ENCODE measurements at places on chromosomes 3 and 15. TPM values are rescaled to one million over a fixed set of nuclear protein-coding genes. Genes with fewer than 3 reads are reported as not detected.
A peak's percentile ranks its signal among the peaks of the same experiment; 100 is the strongest.

PLA2G4E gene
- total RNA-seq = not detected

TUSC7 gene
- not detected for total RNA-seq

P2RY14 gene
- not detected for total RNA-seq

AP3B2 gene
- total RNA-seq = 0.63 TPM

TRAK1 gene
- total RNA-seq = 41.5 TPM

MYO5C gene
- not detected for total RNA-seq

C15orf61 gene
- 3.7 TPM for total RNA-seq

MST1 gene
- 6.3 TPM for total RNA-seq

SOX14 gene
- not detected for total RNA-seq

COLQ gene
- 1.1 TPM for total RNA-seq

ICE2 gene
- total RNA-seq = 43.4 TPM

APOD gene
- 0.97 TPM for total RNA-seq

XPC gene
- 62.1 TPM for total RNA-seq

NOX5 gene
- 0.11 TPM for total RNA-seq

ARPP21 gene
- not detected for total RNA-seq

GRCh38 chr3:170331143-170331542, 26.4 kb upstream of the SKIL start:
- no peak for DNase-seq

DNA sequence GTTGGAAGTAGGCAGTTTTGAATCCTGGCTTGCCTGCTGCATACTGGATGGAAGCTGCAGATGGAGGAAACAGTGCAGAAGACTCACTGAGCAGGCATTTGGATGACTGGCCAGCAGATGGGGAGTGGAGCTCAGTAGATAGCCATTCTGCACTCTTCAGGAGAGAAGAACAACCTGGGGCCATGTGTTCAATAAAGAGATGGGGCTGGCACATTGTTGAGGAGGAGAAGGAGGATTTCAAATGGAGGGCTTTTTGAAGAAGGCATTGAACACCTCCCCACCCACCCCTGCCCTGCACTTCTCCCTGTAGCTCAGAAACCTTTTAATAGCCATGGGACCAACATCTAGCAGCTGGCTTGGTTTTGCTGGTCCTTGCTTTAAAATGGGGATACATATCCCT, 109.8 kb downstream of the CACNA1D start:
- no peak for DNase-seq

GRCh38 chr3:149402481-149402880, 25.0 kb upstream of the TM4SF1 start:
- no peak for DNase-seq

- no peak for DNase-seq
These were observed 101.3 kb upstream of the GALNT15 start for GRCh38 chr3:16073203-16073602.

DNA sequence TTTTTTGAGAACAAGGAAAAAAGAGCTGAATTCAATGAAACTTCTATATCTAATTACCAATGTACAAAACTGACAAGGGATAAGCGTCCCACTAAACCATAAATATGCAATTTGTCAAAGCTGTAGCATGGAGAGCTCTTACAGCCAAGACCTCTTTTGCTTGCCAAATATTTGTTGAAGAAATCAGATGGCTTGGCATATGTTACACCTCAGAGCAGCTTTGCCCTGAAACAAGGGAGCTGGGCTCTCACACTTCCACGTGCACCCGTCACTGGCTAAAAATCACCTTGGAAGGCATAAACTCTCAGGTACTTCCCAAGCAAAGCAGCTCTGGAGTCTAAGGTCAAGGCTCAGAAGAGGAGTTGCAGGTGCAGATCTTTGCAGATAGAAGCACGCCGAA, 324.7 kb upstream of the SLCO3A1 start:
- DNase-seq = no peak

DNA sequence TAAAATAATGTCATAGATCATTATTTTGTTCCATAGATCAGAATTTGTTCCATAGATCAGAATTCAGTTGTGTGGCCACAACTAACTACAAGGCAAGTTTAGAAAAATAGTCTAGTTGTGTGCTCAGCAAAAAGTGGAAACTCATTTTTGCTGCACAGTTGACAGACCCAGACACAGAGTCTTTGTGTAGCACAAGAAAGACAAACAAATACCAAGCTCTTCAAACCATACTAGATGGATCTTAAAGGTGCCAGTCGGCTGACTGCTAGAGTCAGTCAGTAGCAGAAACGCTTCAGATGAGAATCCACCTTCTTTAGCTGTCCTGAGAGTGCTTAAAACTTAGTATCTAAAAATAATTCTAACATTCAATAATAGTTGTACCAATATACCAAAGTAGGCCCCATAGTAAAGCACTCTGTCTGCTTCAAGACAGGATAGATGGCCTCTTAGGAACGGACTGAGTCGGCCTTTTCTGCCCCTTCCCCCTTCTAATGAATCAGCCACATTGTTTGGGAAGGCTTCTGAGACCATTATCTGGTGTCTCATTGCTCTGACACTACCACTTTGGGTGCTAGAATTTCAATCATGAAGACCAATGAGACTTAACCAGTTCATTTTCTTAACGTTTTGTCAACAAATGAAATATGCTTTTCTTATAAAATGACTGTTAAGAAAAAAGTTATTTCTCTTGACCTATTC, 27.7 kb upstream of the SLC4A7 start:
- DNase-seq = no peak

- no peak for DNase-seq
These were observed 15.9 kb upstream of the ABHD2 start for GRCh38 chr15:89072277-89072869.

DNA sequence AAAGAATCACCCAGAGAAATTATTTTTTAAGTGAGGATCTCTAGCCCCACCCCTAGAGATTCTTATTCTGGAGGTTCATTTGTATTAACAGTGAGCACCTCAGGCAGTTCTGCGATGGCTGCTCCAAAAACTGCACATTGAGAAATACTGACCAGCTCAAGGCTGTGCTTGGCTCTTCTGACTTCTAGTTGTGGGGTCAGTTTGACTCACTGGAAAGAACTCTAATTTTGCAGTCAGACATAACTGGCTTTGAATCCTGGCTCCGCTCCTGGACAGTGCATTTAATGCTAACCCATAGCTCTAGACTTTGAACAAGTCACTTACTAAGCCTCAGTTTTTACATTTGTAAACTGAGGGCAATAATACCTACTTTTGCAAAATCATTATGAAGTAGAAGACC, 123.6 kb upstream of the SKOR1 start:
- peak; percentile 60 for DNase-seq

- DNase-seq = peak; percentile 50
These were observed 37.8 kb downstream of the EHHADH start for GRCh38 chr3:185215873-185216606.

DNA sequence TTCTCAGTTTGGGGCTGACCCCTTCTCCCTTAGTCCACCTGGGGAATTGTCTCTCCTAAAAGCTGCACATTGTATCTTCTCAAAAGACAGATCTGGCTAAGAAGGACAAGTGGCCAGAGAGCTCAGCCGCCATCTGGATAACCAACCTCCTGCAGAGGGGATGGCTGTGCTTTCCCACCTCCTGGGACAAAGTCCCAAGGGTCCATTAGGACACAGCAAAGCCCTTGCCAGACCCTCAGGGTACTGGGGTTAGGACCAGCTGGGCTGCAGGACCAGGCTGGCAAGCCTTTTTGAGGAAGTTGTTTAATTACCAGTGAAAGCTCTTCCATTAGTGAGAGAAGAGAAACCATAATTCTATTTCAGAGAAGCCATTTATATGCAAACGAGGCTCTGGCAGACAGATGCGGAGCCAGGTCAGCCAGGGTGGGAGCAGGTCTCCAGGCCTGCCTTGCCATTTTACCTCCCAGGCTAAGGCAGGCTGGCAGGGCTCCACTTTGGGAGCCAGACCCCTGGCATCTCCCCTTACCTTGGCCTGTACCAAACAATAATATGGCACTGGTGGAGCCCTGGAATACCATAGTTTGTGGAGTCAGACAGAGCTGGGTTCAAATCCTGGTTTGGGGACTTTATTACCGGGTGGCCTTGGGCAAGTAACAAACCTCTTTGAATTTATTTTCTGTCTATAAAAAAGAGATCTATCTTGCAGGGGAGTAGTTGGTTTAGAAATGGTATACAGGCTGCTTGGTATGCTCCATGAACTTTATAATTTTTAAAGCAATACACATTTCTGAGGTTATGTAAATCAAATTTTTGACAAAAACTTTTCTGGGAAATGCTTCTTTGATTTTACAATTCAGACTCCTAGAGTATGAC, 17.9 kb downstream of the SHF start:
- DNase-seq = no peak

GRCh38 chr3:72284471-72284870, 499.5 kb upstream of the PROK2 start:
- no peak for DNase-seq

DNA sequence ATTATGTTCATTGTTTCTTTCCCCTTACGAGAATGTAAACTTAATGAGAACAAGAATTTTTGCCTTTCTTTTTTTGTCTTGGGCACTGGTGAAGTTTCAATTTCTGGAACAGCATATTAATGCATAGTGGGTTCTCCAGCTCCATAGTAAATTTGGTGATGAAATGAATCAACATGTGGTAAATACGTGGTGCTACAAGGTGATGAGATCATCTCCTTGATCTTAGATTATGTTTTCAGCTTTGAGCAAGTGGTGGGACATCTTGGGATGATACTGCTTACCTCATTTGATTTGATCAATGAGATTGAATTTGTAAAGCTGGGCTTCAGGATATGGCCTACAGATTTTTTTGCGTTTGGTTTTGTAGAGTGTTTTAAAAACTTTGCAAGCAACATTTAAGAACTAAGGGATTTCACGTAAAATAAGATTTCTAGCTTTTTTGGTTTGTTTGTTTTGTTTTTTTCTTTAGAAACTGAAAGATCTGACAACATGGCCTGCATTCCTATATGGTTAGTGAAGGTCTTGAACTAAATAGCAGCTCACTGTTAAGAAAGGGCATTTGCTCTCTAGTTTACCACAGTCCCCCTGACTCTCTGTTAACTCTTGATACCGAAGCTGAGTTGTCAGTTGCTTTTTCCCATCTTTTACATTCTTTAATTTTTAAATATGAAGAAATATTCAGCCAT, 45.6 kb downstream of the FNDC3B start:
- DNase-seq = peak; percentile 57

GRCh38 chr15:89936051-89936785, 23.5 kb upstream of the ARPIN start:
- no peak for DNase-seq

- no peak for DNase-seq
These were observed 53.8 kb downstream of the FSIP1 start for GRCh38 chr15:39728845-39729244.

GRCh38 chr3:46859001-46859710, 4.1 kb downstream of the MYL3 start:
- no peak for DNase-seq

DNA sequence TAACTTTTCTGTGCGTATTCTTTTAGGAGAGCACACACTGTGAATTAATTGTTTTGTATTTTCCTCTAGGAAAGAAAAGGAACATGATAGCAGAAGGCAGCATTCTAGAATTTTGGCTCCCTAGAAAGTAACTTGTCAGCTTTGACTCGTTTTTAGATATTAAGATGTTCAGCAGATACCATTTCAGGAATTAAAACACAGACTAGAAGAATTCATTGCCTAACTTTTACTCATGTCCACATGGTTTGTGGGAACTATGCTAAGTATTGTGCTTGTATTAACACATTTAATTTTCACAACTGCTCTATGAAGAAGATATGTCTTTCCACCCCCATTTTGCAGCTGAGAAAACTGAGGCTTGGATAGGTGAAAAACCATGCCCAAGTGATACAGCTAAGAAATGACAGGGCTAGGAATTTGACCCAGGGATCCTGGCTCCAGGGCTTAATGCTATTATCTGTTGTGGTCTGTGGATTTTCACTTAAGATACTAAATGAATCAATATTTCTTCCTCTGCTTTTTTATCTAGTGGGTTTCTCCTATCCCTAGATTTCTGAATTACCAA, 128.8 kb downstream of the MITF start:
- peak; percentile 22 for DNase-seq

GRCh38 chr3:157074490-157074889, 85.5 kb downstream of the CCNL1 start:
- DNase-seq = no peak

- peak; percentile 90 for DNase-seq
These were observed 49.1 kb downstream of the DNASE1L3 start for GRCh38 chr3:58161435-58162398.
